Activated T-helper 17 cell treated with anti-CD3 and anti-CD28 coated beads, Interleukin-2, amount 50 U/mL, for 72 hours (primary cell): ENCODE measurements at places on chromosomes 7 and 10.
A peak's percentile ranks its signal among the peaks of the same experiment; 100 is the strongest.

- ATAC-seq = no peak
Measured at GRCh38 chr10:132520177-132520811, 17.3 kb upstream of the INPP5A start.

DNA sequence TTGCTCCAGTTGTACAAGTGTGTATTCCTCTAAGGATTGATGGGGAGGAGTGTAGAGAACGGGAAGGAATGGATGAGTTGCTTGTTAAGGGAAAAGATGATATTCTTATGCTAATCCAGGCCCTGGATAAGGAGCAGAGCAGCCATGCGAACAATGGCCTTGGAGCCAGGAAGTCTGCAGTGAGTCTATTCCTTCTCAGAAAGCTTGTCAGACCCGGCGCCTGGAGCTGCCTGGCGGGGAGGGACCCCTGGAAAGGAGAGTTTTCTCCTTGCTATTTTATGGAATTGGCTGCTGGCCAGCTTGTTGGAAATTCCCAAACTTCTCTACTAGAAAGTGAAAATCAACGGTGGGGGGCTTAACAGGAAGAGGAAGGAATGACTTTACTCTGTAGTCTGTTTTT, 89.1 kb downstream of the MMRN2 start:
- no peak for ATAC-seq

GRCh38 chr7:69225259-69225943, 372.9 kb upstream of the AUTS2 start:
- ATAC-seq = no peak

GRCh38 chr10:33236916-33237315, 97.6 kb downstream of the NRP1 start:
- ATAC-seq = no peak

DNA sequence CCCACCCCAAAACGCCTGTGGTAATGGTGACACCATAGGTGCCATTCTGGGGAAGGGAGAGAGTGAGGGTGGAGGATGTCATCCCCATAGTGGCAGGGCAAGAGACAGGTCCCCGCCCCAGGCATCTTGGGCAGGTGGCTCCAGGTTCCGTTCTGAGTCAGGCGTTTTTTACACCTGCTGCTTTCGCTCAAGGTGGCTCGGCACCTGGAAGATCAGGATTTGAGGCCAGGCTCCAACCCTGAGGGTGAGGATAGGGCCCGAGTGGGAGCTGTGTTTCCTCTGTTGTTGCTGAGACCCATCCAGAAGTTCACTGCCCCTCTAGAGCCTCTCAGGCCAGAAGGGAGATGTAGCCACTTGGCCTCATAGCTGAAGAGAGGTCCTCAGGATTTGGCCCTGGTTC, 36.6 kb upstream of the DUSP5 start:
- ATAC-seq = no peak

GRCh38 chr7:87934699-87935383, 790 bp downstream of the ADAM22 start:
- ATAC-seq = peak; percentile 11

- ATAC-seq = peak; percentile 65
Measured at GRCh38 chr10:89301232-89301631, 614 bp upstream of the IFIT2 start.

- no peak for ATAC-seq
Measured at GRCh38 chr10:12279281-12279680, 70.1 kb upstream of the CAMK1D start.

DNA sequence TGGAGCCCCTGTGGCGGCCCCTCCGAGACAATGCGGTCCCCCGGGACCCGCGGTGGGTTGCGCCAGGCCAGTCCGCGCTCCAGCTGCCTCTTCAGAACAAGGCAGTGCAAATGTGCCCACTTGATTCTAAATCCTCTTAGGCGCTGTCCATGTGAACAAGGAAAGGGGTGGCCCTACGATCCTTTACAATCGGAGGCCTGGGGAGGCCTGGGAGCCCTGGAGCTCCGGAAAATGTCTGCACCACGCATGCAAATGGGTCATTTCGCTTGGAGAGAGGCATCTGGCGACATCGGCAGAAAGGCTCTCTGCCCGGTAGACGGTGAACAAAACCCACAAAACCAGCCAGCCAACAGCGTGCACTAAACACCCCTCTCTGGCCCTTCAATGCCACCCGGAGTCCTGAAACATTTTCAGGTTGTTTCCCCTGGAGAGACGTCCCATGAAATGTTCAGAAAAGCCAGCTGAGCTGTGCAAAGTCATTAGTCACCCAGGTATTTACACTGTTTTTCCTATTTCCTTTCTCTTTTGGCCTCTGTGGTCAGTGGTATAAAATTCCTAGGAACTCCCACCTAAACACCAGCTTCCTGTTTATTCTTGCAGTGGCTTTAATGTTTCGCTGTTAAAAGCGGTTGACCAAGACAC, 102.8 kb upstream of the ZNF438 start:
- ATAC-seq = peak; percentile 71

- no peak for ATAC-seq
Measured at GRCh38 chr7:12127455-12127854, 83.6 kb upstream of the TMEM106B start.

GRCh38 chr7:143376396-143376795, 4.7 kb upstream of the ZYX start:
- ATAC-seq = no peak

- no peak for ATAC-seq
Measured at GRCh38 chr10:131802996-131803395, 97.8 kb upstream of the PPP2R2D start.

GRCh38 chr7:98212532-98213041, 1.3 kb downstream of the BHLHA15 start:
- no peak for ATAC-seq

DNA sequence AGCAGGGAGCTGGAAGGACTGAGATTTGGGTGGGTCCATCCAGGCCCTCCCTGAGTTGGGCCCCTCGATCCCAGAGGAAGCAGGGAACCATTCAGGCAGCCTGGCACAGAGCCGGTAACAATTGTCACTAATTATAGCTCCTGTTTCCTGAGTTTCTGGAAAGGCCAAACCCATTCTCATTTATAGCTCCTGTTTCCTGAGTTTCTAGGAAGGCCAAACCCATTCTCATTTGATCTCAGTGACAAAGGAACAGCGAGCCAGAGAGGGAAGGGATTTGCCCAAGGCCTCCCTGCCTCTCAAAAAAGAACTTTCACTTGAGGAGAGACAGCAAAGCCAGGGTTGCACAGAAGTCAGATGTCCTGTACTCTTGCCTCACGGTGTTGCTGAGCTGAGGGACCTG, 521.9 kb downstream of the TYW1 start:
- no peak for ATAC-seq

DNA sequence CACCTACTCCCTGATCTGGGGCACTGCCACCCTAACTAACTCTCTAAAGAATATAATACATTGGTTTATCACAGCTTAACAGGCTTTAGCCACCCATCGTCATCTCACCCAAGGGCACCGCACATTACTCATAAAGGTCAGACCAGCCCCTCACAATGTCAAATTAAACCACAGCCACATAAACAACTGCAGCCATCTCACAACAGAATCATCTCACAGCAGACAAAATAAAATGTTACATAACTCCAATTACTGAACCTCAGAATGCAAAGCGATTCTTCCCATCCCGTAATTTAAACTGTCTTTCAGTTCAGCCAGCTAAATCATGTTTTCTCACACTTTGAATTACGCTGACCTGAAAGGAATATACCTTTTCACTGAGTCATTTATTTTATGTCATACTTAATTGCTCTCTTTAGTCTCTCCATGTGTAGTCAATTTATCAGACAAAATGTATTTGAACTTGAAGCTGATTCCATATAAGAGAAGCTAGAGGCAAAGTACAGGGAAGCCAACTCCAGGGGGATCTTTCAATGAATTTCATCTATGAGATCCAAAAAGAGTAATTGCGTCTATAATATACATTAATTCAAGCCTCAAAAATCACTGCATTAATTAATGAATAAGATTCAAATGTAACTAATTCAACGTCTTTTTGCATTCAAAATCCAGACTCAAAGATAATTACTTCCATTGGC, 96.9 kb upstream of the NEBL start:
- no peak for ATAC-seq

DNA sequence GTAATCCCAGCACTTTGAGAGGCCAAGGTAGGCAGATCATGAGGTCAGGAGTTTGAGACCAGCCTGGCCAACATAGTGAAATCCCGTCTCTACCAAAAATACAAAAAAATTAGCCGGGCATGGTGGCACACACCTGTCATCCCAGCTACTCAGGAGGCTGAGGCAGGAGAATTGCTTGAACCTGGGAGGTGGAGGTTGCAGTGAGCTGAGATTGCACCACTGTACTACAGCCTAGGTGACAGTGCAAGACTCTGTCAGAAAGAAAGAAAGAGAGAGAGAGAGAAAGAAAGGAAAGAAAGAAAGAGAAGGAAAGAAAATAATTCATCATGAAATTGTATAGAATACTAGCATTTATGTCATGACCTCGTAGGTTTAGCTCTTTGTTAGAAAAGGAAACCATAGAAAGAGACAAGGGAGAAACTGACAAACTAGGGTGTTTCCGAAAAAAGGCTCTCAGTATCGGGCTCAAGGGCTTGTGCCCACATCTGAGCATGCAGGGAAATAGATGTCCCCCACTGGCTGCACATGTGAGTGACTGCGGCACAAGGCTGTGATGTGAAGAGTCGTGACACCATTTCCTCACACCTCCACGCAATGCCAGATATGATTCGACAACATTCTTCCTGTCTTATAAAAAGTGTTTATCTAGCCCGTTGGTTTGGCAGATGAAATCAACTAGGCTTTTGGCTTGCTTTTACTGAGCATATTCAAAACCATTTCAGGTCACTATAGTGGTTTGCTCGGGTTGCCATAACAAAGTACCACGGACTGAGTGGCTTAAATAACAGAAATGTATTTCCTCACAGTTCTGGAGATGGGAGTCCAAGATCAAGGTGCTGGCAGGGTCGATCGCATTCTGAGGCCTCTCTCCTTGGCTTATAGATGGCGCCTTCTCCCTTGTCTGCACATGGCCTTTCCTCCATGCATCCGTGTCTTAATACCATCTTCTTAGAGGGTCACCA, 2.0 kb downstream of the SRGN start:
- ATAC-seq = peak; percentile 74

DNA sequence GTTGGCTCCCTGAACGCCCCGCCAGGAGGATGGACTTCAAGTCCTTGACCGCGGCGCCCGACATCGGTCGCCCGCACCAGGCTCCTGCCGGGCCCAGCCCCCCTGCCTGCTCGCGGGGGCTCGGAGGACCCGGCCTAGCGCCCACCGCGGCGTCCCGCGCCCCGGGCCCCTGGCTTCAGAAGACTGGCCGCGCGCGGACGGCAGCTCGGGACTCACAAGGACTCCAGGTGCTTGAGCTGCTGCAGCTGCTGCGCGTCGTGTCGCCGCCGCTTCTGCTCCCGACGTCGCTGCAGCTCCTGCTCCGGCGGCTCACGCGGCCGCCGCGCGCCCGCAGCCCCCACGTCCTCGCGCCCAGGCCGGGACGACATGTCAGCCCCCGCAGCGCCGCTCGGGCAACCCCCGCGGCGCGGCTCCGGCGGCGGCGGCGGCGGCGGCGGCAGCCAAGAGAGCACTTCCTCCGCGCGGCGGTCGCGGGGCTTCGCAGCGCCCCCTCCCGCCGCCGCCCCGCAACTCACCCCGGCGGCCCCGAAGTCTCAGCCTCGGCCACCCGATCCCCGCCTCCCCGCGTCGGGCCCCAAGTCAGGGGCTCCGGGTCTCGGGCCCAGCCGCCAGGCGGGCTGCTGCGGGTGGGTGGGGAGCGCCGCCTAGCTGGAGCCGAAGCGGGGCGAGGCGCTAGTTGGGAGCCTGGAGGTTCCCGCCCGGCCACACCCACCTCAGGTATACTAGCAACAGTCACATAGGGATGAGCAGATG, at the start of gene RP9:
Gene RP9, minus strand, starts transcription at position 400 of the 753 bp plus-strand sequence. Its CDS starts 32 bp downstream, at position 368.
- ATAC-seq = peak; percentile 89

GRCh38 chr7:27203365-27203953, 3.6 kb upstream of the HOXA13 start:
- no peak for ATAC-seq

DNA sequence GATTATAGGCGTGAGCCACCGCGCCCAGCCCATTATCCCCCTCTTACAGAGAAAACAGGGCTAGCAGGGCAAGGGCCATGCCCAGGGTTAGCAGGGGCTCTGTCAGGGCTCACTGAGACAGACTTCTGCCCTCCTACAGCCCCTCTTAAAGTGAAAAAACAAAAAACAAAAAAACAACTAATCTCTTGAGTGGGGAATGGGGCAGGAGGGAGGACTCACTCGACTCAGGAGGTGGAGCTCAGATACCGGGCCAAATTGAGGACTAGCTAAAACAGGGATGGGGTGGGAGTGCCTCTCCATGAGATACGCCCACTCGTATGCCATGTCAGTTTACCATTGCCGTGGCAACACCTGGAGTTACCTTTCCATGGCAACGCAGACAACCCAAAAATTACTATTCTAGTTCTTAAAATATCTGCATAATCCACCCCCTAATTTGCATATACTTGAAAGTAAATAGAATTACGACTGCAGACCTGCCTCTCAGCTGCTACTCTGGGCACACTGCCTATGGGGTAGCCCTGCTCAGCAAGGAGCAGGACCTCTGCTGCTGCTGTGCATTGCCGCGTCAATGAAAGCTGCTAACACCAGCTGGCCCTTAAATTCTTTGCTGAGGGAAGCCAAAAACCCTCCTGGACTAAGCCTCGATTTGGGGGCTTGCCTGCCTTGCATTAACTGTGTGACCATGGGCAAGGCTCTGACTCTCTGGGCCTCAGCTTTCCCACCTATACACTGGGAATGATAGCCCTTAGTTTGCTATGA, 13.4 kb downstream of the SSC4D start:
- ATAC-seq = no peak

DNA sequence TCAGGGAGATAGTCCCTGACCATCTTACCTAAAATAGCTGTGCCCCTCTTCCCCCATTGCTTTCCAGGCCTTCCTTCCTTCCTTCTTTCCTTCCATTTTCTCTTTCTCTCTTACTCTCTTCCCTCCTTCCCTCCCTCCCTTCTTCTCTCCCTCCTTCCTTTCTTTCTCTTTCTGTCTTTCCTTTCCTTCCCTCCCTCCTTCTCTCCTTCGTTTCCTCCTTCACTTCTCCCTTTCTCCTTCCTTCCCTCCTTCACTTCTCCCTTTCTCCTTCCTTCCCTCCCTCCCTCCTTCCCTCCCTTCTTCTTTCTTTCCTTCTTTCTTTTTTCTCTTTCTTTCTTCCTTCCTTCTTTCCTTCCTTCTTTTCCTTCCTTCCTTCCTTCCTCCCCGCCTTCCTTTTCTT, 24.6 kb upstream of the MKX start:
- ATAC-seq = no peak

DNA sequence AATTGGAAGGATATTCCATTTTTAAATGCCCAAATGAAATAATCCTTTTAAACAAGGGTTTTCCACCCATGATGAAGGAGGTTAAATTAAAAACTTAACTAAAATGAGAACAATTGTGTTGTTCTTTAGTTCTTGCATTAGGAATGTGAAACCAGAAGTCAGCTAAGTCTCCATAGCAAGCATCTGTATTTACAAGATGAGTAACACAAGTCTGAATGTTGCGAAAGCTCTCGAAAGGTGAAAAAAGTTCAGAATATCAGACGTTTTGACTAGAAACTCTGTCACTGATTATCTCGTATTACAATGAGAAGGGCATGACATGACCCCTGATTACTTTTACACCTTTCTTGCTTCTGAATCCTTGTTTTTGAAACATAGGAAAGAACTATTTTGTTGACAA, 149.6 kb downstream of the BICC1 start:
- no peak for ATAC-seq
